Stimulated activated CD8-positive, alpha-beta memory T cell treated with anti-CD3 and anti-CD28 coated beads, Interleukin-4, amount 100 ng/mL, for 4 hours (primary cell): ENCODE measurements at places on chromosomes 12 and 14.

DNA sequence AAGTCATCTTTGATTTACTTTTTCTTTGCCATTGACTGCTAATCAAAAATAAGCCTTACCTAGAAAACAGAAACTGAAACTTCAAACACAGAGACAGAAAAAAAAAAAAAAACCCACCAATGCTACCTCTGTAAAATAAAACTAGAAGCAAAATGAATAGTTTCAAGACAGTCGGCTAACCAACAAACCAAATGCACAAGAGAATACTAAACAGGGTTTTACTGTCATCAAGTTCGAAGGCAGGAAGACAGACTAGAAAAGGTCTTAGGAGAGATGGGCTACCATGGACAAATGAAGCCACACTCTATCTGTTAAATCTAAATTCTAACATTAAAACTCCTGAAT, 59.5 kb downstream of the SEL1L start:
- DNase-seq: no peak

GRCh38 chr12:18323159-18323558, 61.8 kb downstream of the PIK3C2G start:
- no peak for DNase-seq

- DNase-seq: no peak
Measured at GRCh38 chr14:104687601-104688504, 1.6 kb upstream of the INF2 start.

- no peak for DNase-seq
Measured at GRCh38 chr14:95761436-95761835, 47.5 kb upstream of the TCL1A start.

- no peak for DNase-seq
Measured at GRCh38 chr14:95713596-95714371, at the start of gene TCL1A. Gene TCL1A (minus strand): TSS chr14:95714125. CDS start chr14:95714066, 59 bp downstream.

- DNase-seq: no peak
Measured at GRCh38 chr12:61542551-61542950, 717.7 kb upstream of the USP15 start.

DNA sequence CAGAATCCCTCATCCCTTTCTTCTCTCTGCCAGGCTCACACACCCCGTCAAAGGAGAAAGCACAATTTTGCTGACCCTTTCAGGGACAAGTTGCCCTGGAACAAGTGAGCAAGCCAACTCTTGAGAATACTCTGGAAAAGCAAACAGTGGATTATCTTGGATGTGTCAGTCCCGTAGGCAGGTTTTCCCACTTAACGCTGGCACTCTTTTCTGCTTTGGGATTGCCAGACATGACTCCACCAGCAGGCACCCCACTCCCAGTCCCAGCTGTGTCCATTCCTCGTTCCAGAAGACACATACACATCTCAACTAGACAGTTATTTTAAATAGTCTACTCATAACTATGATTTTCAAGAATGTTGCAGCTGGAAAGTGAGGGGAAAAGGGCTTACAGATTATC, 145.5 kb upstream of the CDKN3 start:
- no peak for DNase-seq
